Glutamatergic neuron (in vitro differentiated cells): ENCODE measurements at places on chromosomes 13 and 19.
A peak's percentile ranks its signal among the peaks of the same experiment; 100 is the strongest.

DNA sequence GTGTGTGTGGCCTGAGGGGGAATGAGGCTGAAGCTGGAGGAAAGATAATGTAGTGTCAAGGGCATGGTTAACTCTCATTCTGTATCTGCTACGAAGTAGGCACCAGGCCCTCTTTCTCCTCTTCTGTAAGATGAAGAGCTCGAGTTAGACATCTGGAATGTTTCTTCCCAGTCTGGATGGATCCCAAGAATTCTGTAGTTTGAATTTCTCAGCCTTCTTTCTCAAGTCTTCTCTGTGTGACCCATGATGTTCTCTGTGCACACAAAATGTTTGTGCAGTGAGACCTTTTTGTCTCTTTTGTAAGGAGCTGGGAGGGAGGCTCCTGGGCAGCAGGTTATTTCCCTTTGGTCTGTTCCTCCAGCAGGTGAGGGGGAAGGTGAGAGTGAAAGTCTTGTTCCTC is 13.7 kb downstream of the FGF9 start:
- no peak for DNase-seq

- no peak for DNase-seq
Observed at GRCh38 chr19:42284591-42285341, 15.7 kb downstream of the CIC start.

GRCh38 chr19:52190487-52191293 is 838 bp downstream of the PPP2R1A start:
- peak; percentile 43 for DNase-seq

- no peak for DNase-seq
Observed at GRCh38 chr19:5259750-5260149, 80.9 kb downstream of the PTPRS start.

GRCh38 chr13:105684216-105684615 is 851.2 kb downstream of the EFNB2 start:
- DNase-seq = no peak

GRCh38 chr13:41601718-41602445 is 144.5 kb downstream of the RGCC start:
- DNase-seq = no peak

DNA sequence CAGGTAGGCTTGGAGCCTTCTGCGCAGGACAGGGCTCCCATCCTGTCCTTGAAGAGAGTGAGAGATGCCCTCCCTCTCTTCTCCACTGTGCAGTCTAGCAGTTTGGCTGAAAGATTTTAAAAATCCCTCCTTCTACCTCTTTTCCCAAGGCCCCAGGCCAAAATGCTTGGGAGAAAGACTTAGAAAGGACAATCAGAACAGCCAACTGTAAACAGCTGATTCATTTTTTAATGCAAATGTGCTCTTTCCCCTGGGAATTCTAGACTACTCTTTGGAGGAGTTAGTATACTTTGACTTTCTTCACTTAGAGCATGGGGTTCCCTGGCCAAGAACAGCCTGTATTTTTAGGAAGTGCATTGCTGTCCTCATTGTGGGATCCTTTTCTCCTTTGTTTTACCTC is 398.9 kb downstream of the GPC6 start:
- DNase-seq = no peak

GRCh38 chr19:34017601-34018000 is 154.7 kb upstream of the LSM14A start:
- DNase-seq = no peak

- DNase-seq = no peak
Observed at GRCh38 chr19:1745589-1746031, 7.7 kb upstream of the ONECUT3 start.

DNA sequence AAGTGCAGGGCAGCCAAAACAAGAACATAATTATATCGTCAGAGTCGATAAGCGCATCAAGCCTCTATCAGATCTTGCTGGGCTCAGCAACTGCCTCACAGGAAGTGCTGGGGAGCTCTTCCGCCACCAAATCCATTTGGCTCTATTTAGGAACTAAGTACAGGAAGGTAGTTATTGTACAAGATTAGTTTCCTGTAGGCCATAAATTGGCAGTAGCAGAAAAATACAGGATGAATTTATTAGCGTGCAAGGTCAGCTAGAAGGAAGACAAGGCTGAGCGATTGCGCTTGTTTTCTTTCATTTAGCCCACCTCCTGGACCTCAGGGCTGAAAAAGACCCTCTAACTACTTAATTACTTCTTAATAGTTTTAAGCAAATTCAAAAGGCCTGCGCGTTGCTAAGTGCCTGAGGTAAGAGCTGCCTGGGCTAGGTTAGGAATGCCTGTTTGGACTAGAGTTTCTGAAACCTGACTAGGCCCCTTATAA is 118.5 kb downstream of the IRS2 start:
- no peak for DNase-seq

GRCh38 chr19:35476149-35476548 is 14.1 kb downstream of the KRTDAP start:
- no peak for DNase-seq

GRCh38 chr13:36513266-36513665 is 81.0 kb downstream of the CCNA1 start:
- DNase-seq = no peak

- DNase-seq = no peak
Observed at GRCh38 chr19:17216058-17216670, 1.0 kb downstream of the USE1 start.

GRCh38 chr13:20222553-20222952 is 9.6 kb downstream of the GJB6 start:
- no peak for DNase-seq

- DNase-seq = no peak
Observed at GRCh38 chr13:23859455-23859854, 29.7 kb downstream of the MIPEP start.
